ENCODE measurements at places on chromosomes 7 and 10.
A peak's percentile ranks its signal among the peaks of the same experiment; 100 is the strongest.

DNA sequence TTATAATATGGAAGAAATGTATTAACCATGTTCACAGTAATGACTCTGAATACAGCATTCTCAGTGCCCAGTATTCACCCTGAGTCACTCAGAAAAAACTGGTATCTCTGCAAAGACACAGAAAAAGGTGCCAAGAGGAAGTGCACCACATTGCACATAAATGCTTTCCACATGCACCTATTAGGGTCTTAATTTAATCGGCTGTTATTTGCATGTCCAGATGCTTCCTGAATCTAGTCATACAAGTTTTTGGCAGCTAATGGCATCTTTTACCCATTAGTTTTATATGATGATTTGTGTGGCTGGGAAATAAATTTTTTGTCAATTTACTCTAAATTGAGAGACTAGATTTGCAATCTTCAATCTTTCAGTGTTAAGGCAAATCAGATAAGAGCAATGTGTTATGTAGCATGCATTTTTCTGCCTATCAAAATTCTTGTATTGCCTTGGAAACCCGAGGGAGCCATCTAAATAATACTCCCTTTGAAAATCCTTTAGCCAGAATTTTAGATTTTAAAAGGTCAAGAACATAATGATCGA is 58.2 kb downstream of the ZNF680 start:
- DNase-seq: no peak

DNA sequence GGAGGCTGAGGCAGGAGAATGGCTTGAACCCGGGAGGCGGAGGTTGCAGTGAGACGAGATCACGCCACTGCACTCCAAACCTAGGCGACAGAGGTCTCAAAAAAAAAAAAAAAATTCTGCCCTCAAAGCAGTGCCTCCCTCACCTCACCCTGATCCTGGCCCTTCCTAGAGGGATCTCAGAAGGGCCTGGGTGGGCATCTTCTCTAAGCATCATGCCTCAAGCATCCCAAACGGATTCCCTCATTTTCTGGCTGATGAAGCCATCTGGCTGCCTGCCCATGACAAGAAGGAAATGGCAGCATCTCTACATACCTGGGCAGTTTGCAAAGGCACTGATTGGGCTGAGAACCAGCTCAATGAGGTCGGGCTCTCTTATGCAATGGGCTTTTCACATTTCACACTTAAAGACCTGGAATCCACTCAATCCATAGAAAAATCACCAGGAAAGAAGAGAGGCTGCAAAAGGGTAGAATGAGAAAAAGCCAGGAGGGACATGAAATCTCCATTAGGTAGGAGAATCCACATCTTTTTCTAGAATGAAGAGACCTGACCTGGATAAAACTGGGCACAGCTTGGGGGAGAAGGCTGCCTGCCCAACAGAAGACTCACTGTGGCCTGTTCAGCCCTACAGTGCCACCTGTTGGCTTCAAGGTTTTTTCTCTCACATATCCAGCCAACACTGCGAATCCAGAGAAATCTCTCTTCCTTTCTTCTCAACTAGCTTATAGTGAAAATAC is 48.1 kb downstream of the PDLIM1 start:
- no peak for DNase-seq

- DNase-seq: no peak
These were observed 69.6 kb upstream of the GRM8 start for GRCh38 chr7:127322351-127322750.

DNA sequence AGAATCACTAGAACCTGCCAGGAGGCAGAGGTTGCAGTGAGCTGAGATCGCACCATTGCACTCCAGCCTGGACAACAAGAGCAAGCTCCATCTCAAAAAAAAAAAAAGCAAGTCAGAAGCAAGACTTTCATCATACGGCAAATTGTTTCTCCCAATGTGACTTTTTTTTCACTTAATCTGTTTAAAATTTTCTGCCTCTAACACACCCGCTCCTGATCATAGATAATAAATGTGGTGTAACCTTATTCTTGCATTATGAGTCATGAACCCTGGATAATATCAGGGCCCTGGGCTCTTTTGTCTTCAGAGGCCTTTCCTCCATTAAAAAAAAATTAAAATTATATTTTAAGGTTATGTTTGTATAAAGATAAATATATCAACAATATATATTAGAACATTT is 111.4 kb upstream of the JCAD start:
- no peak for DNase-seq

- no peak for DNase-seq
These were observed 6.2 kb upstream of the MYL7 start for GRCh38 chr7:44147026-44147991.

- no peak for DNase-seq
These were observed 25.9 kb upstream of the GOT1 start for GRCh38 chr10:99456207-99456930.

- no peak for DNase-seq
These were observed 32.3 kb downstream of the RASGEF1A start for GRCh38 chr10:43234471-43235041.

DNA sequence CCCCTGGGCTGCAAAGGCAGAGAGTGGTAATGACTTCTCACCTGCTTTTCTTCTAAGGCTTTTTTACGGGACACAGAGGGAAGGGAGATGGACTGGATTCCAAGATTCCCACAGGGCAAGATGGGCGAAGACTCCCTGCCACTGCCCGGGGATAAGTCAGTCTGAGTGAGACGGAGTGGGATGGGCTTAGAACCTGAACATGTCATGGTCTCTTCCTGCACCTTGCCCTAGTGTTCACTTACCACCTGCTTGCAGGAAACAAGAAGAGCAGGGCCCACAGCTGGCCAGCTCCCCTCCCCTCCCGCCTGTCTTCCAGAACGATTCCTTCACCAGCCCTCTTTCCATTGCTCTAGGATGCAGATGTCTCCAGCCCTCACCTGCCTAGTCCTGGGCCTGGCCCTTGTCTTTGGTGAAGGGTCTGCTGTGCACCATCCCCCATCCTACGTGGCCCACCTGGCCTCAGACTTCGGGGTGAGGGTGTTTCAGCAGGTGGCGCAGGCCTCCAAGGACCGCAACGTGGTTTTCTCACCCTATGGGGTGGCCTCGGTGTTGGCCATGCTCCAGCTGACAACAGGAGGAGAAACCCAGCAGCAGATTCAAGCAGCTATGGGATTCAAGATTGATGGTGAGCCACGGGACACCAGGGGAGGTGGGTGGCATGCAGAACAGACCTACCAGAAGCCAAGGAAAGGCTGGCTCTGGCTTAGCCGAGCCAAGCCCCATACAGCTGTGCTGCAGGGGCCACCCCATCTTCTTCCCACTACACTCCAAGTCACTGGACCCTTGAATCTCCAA is 1.3 kb downstream of the SERPINE1 start:
- DNase-seq: no peak

- DNase-seq: no peak
These were observed 65.8 kb upstream of the EMX2 start for GRCh38 chr10:117476716-117477115.

DNA sequence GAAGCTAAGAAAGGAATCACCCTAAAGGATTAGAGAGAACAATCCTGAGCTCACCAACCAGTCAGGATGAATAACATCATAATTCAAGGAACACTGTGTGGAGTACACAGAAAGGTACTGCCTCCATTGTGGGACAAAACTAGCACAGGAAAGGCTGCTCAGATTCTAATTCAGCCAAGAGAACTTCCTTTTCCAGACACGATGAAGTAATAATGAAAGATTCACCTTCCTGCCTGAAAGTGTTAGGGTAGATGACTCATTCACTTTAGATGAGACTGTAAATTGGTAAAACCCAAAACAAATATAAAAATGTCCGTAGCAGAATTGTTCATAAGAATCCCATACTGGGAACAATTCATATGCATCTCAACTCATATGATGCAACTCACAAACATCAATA is 167.2 kb downstream of the CDC14C start:
- DNase-seq: no peak

DNA sequence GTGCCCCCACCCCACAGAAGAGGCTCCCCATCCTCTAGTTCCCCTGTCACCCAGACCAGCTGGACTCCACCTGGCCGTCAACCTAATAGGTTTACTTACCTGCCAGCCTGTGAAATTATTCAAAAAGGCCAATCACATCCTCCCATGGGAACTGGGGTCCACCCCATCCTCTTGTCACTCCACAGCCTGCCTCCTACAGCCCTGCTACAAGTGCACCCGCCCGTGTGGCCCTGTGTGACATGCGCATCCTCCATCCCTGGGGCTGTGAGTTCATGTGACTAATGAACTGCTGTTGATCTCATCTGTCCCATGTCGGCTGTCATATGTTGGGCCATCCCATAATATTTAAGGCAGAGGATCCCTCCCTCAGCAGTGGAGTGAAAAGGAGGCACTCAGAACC is 39.4 kb downstream of the AOC1 start:
- DNase-seq: no peak

GRCh38 chr7:46565253-46566096 is 644.4 kb upstream of the IGFBP3 start:
- no peak for DNase-seq

DNA sequence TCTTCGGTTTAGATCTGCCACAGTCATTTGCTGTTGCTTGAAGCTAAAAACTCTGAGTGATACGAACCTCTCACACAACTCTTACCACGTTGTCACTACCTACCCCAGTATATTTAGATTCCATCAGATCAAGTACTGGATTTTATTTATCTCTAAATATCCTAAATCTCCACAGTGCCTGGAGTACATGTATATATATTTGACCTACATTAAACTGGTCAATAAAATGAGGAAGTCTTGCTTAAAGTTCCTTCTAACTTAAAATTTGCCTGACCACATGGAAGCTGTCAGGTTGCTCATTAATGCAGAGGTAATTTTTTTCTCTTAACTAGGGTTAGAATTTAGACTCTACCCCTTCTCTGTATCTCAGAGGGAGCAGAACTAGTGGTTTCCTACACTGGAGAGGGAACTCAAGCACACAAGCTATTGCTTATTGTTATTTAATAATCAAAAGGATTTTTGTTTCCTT is 3.1 kb upstream of the MACC1 start:
- no peak for DNase-seq

DNA sequence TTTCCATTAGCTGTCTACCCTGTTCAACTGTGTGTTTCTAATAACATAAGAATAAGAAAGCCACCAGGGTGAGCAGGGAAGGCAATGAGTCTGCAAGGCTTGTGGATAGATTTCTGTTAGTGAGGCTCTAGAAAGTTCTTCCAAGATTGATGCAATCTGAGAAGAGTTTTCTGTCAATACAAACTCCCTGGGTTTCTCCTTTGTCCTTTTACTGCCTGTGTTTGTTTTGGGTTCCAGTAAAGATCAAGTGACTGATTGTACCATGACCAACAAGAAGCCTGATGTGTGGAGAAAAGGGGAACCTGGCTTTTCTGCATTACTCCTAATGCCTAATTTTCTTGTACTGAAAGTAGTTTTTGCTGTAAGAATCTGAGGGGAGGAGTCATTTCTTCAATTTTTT is 139.9 kb downstream of the CFTR start:
- no peak for DNase-seq

GRCh38 chr10:132592790-132593383 is 55.3 kb downstream of the INPP5A start:
- DNase-seq: no peak

GRCh38 chr10:84429926-84430520 is 101.6 kb downstream of the CCSER2 start:
- peak; percentile 31 for DNase-seq

DNA sequence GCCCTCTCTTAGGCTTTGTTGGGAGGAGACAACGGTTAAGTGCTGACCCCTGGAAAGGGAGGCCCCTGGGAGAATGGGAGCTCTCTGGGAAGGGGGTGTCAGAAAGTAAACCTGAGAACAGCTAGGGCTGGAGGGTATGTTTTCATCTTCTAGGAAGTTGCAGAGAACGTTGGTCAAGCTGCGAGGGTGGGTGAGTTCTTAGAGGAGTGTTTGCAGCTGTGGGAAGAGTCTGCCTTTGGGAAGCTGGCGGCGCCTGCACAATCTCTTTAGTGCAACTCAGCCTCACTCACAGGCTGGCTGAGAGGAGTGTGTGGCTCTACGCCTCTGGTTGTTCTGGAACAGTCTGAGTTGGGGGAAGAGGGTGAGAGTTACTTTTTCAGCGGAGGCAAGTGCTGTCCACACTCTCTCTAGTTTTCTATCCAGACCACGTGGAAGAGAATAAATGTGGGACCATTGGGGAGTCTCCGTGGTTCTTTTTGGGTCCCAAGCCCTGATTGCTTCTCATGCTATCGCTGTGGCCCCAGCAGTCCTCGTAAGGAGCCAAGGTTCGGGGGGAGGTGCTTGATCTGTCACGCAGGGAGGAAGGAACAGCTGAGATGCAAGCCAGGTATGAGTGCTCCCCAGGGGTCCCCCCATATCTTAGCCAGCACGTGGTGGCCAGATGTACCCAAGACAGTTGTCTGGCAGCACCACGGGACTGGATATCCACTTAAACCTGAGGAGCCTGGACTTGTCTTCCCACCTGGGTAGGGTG is 237.2 kb downstream of the BUB3 start:
- no peak for DNase-seq

DNA sequence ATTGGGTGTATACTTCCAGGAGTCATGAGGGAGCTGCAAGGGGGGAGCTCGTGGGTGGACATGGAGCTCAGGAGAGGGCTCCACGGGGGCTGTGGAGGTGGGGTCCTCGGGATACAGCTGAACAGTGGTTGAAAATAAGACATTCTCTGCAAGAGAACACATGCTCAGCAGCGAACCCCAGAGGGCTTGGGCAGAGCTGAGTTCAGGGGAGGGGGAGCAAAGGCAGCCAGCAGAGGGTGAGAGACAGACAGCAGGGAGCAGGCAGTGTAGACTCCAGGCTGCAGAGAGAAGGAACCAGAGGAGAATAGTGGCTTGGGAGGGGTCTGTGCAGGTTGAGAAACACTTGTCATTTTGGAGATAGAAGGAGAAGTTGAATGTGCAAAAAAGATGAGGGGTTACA is 73.0 kb upstream of the LRRC18 start:
- DNase-seq: no peak

GRCh38 chr7:142496545-142496991 is 238.7 kb upstream of the PRSS58 start:
- DNase-seq: no peak

- DNase-seq: no peak
These were observed 94.3 kb downstream of the IQUB start for GRCh38 chr7:123440101-123440548.

DNA sequence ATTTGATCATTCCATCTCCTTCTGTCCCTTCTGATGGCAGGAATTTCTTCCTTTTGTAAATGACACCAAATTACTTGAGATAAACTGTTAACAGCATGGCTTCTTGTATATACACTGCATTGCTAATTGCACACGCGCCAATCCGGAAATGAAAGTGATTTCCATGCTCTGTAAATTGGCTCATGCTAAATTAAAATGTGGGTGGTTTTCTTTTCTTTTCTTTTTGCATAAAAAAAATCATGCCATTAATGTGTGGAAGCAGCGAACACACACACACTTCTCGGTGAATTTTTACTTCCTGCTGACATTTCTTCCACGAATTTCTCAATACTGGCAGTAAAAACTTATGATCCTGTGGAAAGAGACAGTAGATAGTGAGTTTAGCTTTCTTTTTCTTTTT is 123.1 kb upstream of the CCDC6 start:
- no peak for DNase-seq

- DNase-seq: no peak
These were observed 18.2 kb downstream of the PAXIP1 start for GRCh38 chr7:154984601-154985188.

DNA sequence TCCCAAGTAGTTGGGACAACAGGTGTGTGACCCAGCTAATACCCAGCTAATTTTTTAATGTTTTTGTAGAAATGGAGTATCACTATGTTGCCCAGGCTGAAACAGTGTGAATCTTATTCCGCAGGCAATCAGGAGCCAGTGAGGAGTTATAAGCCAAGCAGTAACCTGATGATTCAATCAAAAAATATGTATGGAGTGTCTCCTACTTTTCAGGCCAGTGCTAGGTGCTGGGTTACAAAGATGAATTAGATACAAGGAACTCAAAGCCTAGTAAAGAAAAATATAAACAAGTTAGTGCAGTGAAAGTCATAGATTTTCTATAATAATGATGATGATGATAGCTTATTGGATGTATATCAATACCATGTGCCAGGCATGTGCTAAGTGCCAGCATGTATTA is 13.2 kb upstream of the IFRD1 start:
- DNase-seq: no peak

Data from stimulated activated CD8-positive, alpha-beta memory T cell treated with anti-CD3 and anti-CD28 coated beads, Interleukin-4, amount 100 ng/mL, for 1 hour (primary cell).